ENCODE measurements at places on chromosomes 13 and 19.
A peak's percentile ranks its signal among the peaks of the same experiment; 100 is the strongest.

GRCh38 chr19:10603084-10603872 is 16.2 kb upstream of the AP1M2 start:
- DNase-seq, result peak; percentile 81

- peak; percentile 35 for DNase-seq
These were observed 19.7 kb upstream of the SYCN start for GRCh38 chr19:39223703-39224279.

DNA sequence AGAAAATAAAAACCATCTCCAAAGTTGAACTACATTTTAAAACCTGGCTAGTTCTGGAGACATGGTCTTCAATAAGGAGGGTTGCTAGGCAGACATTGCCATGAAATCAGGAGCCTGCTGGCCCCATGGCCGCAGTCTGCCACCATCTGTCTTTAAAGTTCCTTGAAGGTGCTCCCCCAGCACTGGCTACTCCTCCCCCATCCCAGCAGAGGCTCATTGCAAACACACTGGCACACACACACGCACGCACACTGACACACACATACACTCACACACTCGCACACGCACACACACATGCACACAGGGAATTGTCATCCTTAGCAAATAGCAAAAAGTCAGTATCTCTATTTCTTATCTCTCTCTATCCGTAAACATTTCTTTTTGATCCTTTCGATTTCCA is 68.4 kb downstream of the ZIC5 start:
- DNase-seq, result no peak

DNA sequence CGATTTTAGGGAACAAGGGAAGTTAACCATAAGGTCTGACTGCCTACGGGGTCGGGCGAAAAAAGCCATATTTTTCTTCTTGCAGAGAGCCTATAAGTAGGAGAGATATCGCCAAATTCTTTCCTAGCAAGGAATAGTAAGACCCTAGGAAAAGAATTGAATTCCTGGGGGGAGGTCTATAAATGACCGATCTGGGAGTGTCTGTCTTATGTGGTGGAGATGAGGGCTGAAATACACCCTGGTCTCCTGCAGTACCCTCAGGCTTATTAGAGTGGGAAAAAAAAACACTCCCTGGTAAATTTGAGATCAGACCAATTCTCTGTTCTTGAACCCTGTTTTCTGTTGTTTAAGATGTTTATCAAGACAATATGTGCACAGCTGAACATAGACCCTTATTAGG is 447.5 kb upstream of the ATXN8OS start:
- DNase-seq, result no peak

DNA sequence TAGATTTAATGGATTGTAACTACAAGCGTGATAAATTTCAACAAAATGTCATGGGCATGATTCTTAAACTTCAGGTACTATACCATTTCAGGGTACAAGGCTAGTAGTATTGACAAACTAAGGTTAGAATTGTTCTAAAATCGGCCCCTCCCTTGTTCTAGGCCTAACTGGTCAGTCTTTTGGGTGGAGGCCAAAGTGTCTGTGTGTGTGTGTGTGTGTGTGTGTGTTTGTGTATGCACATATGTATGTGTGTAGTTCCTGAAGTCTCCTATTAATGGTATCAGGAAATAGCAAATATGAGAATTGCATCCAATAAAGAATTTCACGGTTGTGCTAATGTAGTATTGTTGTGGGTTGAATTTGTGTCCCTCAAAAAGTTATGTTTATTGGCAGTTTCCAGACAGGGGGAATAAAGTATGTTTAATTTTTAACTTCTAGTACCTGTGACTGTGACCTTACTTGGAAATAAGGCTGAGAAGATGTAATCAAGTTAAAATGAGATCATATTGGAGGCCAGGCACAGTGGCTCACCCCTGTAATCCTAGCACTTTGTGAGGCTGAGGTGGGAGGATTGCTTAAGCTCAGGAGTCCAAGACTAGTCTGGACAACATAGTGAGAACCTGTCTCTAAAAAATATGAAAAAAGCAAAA is 119.2 kb downstream of the KLF5 start:
- DNase-seq, result no peak

DNA sequence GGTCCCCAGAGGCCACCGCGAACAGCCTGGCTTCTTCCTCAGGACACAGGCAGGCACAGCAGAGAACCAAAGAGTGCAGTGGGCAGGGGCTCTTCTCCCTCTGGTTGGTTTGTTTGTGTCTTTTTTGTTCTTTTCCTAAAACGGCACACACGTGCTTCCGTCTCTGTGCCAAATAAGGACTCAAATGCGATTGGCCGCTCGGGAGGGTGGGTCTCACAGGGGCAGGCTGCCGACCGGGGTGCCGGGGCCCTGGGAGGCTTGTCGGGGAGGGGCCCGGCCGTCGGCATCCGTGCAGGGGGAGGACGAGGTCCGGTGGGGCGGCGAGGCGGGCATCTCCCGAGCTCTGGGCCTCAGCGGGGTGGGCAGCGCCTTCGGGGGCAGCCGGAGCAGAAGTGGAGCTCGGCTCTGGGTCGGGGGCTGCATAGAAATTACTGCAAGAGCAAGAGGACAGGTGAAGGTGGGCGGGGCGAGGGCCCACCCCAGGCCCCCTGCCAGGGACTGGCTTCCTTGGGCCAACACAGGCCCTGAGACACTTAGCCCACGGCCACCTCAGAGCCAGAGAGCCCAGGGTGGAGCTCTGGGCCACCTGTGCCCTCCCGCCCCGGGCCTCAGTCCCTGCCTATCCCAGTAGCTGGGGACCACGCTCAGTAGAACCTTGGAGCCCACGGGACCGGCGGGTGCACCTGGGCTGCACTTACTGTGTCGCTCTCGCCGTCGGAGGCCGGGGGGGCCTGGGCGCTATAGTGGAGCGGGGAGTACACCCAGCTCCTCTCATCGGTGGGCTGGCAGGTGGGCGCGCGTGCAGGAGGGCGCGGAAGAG is 6.4 kb upstream of the CACTIN start:
- no peak for DNase-seq

DNA sequence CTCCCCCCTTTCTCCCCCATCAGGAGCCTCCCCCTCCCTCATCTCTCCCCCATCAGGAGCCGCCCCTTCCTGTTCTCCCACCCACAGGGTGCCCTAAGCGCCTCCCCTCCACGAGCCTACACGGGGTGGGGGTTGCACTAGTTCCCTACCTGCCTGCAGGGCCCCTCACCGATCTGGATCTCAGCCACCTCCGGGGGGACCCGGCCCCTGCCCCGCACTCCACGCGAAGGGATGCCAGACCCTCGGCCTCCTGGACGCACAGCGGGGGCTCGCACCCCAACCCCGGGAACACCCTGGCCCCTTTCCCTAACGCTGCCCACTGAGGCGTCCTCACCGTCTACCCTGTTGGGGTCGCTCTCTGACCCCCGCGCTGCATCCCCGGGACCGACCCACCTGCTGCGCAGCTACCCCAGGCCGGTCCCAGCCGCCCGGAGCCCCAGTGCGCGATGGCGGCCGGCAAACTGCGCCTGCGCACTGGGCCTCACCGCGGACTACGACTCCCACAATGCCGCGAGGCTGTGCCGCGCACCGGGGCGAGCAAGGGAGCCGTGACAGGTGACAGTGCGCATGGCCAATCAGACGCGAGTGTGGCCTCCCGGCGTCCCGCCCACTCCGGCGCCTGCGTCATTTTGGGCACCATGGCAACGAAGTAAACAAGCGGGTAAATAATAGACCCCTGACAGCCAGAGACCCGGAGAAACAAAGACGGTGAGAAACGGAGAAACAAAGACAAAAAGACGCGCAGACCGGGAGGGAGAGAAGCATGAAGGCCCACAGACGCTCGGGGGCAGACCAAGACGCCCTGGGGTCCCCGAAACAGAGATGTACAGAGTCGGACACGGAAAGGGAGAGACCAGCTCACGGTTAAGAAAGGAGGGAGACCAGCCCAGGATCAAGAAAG is at the start of gene ZSCAN18:
ZSCAN18 (minus strand) TSS at position 451 of the 901 bp plus-strand sequence. CDS start 7,964 bp downstream, outside the sequence.
- peak; percentile 96 for DNase-seq

DNA sequence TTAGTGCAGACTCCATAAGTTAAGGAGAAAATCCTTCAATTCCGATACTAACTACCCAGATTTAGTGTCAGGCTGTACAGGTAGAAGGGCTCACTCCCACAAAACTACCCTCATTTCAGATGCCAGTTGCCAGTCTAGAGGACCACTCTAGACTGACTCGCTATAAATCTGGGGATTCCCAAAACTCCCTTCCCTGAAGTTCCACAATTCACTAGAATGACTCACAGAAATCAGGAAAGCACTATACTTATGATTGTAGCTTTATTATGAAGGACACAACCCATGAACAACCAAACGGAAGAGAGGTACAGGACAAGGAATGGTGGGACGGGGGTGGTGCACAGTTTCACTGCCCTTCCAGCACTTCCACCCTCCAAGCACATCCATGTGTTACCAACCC is 321.2 kb downstream of the DIAPH3 start:
- no peak for DNase-seq

- no peak for DNase-seq
These were observed 92.0 kb downstream of the CAB39L start for GRCh38 chr13:49351871-49352270.

DNA sequence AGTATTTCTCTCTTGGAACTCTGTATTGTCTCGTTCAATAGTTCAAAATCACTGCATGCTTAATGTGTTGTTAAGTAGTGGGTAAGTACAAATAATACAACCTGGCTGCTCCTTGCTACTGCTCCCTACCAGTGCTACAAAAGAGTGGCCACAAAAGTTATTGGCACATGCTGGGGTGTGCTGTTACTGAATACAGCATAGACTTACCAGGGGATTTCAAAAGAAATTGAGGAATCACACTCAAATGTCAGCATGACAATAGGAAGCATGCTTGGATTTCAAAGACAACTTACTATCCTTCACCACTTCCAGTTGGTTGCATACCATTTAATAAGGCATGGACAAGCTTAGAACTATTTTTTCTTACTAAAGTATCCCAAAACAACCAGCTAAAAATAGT is 1041.3 kb upstream of the SPRY2 start:
- DNase-seq, result no peak

GRCh38 chr19:45211751-45212381 is 33.3 kb downstream of the BLOC1S3 start:
- DNase-seq, result no peak

- DNase-seq, result no peak
These were observed 134.6 kb upstream of the ARGLU1 start for GRCh38 chr13:106702505-106702904.

GRCh38 chr13:43977911-43978310 is 98.2 kb downstream of the LACC1 start:
- DNase-seq, result no peak

GRCh38 chr19:34124828-34125227 is 47.5 kb upstream of the LSM14A start:
- DNase-seq, result no peak

GRCh38 chr13:47588676-47589075 is 412.4 kb downstream of the SUCLA2 start:
- DNase-seq, result no peak

- no peak for DNase-seq
These were observed 251.0 kb downstream of the GPC5 start for GRCh38 chr13:91649456-91649855.

DNA sequence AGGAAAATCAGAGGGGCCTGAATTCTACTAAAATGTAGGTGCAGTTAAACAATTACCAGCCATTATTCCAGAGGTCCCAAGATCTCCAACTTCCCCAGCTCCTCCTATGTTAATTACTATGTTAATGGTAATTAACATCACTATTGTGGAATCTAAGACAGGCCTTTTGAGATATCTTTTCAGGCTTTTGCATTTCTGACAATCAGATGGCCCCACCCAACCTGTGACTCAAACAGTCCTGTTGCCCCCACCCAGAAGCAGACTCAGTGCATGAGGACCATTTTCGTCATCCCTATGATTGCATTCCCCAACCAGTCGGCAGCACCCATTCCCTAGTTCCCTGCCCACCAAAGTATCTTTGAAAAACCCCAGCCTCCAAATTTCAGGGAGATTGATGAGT is 8.5 kb upstream of the ZNF30 start:
- no peak for DNase-seq

GRCh38 chr19:42423462-42424344 is 3.5 kb downstream of the LIPE start:
- DNase-seq, result peak; percentile 96

GRCh38 chr19:1063030-1063908 is 3.7 kb upstream of the ARHGAP45 start:
- peak; percentile 88 for DNase-seq

- no peak for DNase-seq
These were observed 11.4 kb downstream of the SLC7A9 start for GRCh38 chr19:32858155-32858554.

DNA sequence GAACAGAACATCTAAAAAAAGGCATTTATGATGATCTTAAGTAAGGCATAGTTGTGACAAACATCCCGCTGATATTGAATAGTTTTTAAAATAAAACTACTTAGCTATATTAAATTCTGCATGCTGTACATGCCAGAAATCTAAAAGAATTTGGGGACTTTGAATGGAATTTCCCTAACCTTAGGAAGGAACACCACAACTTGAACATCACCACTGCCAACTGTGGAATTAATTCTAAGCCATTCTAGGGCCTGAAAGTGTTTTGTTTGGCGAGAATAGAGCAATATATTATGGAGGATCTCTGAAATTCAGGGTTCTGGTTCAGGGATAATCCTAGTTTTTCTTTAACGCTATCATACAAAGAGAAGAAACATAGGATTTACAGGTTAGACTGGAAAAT is 17.8 kb upstream of the LATS2 start:
- no peak for DNase-seq

- DNase-seq, result no peak
These were observed 6.6 kb upstream of the DACH1 start for GRCh38 chr13:71873418-71874247.

GRCh38 chr13:113846636-113847318 is 17.1 kb downstream of the GAS6 start:
- no peak for DNase-seq

- DNase-seq, result no peak
These were observed 23.5 kb downstream of the DZIP1 start for GRCh38 chr13:95620825-95621498.

- peak; percentile 38 for DNase-seq
These were observed 294.8 kb downstream of the TSHZ3 start for GRCh38 chr19:31054430-31054829.

DNA sequence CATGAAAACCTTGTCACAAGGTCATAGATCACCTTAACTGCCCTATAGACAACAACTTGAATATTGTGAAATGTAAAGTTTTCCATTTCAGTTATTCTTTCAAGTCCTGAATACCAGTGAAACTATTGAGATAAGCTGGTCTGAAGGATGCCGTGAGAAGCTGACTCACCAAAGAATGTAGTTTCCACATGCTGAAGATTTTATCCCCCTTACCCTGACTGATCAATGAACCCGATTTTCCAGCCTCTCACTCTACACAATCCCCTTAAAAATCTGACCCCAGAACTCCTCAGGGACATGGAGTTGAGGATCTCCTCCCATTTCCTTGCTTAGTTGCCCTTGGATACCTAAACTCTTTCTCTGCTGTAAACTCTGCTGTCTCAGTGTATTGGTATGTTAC is 67.5 kb downstream of the POSTN start:
- no peak for DNase-seq

- peak; percentile 32 for DNase-seq
These were observed 92.9 kb upstream of the SGCG start for GRCh38 chr13:23087880-23088279.

DNA sequence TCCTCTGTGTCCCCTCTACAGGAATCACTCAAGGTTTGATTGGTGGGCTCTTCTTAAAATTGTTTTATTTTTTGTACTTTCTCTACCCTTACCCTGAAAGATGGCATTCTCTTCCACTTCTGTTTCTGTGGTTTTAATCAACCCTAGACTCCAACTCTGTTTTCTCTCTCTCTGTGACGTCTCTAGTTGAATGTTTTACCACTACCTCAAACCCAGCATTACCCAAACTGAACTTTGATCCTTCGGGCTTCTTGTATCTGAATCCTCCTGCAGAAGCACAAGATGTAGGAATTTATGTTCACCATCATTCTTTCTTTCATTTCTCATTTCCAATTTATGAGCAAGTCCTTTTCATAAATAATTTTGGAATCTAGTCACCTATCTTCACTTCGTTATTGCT is 39.9 kb downstream of the PCCA start:
- DNase-seq, result no peak

Measured in activated CD4-positive, alpha-beta T cell treated with anti-CD3 and anti-CD28 coated beads for 48 hours (primary cell).